NCI-H345 (cell line): ENCODE measurements at places on chromosomes 16 and 17.

GRCh38 chr16:22272870-22273650 lies 24.1 kb upstream of the POLR3E start:
- no peak for DNase-seq

GRCh38 chr16:79062336-79062735 lies 538.2 kb downstream of the MAF start:
- DNase-seq = no peak

GRCh38 chr17:39538866-39539265 lies 68.9 kb downstream of the NEUROD2 start:
- DNase-seq = no peak

- no peak for DNase-seq
Observed at GRCh38 chr17:67390646-67391361, 13.7 kb downstream of the PITPNC1 start.

GRCh38 chr17:44083250-44083849 lies 12.8 kb downstream of the G6PC3 start:
- peak; percentile 13 for DNase-seq
